ENCODE measurements at places on chromosomes 12 and 14.

DNA sequence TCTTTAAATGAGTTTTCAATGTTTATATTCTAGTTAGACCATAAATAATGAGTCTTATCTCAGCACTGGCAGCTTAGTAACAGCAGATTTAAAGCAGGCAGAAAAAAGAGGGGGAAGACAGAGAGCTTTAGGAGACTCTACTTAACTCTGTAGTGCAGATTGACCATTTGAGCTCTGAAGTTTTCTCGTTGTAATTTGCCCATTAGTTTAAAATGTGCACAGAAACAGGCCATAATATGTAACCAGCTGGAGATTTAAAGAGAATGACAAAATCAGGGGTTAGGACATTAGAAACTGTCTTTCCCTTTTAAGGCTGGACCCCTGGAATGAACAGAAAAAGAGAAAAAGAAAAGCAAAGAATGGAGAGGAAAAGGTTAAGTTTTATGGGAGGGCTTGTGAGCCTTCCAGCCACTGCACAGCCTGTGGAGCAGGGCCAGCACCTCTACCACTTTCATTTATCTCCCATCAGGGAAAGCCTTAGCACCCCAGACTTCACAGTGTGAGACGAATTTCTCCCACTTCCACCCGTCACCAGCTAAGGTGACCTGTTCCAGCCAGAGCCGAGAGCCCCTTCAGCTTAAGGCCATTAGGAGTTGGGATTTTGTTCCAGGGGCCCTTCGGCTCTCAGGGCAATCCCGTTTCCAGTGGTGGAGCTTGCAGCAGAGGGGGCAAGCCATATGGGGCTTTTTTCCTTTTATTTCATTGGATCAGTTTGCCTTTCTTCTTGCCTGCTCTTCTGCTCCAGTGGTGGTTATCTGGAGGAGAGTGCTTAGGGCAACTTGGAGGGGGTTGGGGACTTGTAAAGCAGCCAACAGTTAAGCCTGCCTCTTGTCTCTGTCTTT, 8.0 kb downstream of the IL22 start:
- no peak for DNase-seq

GRCh38 chr12:53221203-53222080, 10.6 kb downstream of the RARG start:
- no peak for DNase-seq

- no peak for DNase-seq
Observed at GRCh38 chr14:28163897-28164296, 602.7 kb upstream of the FOXG1 start.

DNA sequence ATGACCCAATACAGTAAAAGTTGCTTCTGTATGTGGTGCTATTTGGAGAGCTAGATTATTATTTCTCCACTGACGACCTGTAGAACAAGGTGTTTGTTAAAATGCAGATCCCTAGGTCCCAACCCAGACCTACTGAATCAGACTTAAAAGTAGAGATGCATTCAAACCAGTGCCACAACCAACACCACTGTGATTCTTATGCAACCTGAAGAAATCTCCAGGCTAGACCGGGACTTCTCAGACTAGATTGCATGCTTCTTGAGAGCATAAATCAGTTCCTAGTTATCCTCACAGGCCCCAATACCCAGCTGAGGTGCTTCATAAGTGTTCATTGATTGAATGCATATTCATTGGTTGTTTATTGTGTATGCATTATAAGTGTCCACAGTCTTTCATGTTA, 78.2 kb downstream of the SPTSSA start:
- DNase-seq, result no peak

Measured in activated CD4-positive, alpha-beta T cell treated with anti-CD3 and anti-CD28 coated beads, Interleukin-2, amount 50 U/mL, for 24 hours (primary cell).